T-helper 17 cell (primary cell): ENCODE measurements at places on chromosomes 1 and 21.

- no peak for DNase-seq
Measured at GRCh38 chr1:110727246-110727645, 52.5 kb upstream of the KCNA3 start.

- no peak for DNase-seq
Measured at GRCh38 chr1:233673261-233673946, 59.5 kb downstream of the KCNK1 start.

GRCh38 chr1:154739654-154740053, 130.4 kb downstream of the KCNN3 start:
- DNase-seq: no peak

DNA sequence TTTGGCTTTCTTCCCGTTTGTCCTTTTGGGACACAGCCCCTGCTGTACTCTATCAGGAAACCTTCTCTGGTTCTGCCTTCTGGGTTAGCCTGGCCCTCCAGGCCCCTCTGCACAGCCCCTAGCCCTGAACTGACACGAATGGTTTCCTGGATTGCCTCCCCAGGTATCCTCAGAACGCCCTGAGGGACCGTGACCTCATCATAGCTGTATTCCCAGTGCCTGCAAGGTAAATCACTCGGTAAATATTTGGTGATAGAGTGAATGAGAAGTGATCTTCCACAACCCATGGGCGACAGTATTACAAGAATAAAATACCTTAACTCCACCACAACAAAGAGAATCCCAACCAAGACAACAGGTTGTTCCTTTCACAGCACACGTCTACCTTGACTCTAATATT, 637.2 kb downstream of the SMYD3 start:
- no peak for DNase-seq

DNA sequence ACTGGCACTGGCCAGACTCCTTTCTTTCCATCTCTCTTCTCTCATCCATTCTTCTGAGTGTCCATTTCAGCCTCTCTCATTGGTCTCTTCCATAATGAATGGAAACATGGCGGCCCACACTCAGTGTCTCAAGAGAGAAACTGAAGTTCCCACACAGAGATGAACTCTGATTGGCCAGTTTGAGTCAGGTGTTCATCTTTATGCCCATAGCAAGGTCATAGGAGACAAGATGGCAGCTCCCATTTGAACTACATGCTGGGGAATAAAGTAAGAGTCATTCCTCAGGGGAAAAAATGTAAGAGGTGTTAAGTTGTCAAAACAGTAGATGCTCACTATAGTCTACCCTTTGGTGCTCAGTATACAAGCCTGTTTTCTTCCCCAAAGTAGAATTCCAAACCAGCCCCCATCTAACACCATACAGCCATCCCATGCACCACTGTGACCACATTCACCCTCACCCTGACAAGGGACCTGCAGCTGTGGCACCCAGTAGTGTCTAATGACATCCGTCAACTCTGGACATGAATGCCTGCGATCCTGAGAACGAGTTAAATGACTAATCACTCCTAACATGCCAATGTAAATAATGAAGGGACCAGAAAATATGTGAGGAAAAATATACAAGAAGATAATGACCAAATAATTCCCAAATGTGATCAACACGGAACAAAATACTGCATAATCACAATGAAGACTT, 12.4 kb downstream of the CDA start:
- DNase-seq: no peak

GRCh38 chr1:172530000-172530399, 3.0 kb upstream of the SUCO start:
- no peak for DNase-seq

DNA sequence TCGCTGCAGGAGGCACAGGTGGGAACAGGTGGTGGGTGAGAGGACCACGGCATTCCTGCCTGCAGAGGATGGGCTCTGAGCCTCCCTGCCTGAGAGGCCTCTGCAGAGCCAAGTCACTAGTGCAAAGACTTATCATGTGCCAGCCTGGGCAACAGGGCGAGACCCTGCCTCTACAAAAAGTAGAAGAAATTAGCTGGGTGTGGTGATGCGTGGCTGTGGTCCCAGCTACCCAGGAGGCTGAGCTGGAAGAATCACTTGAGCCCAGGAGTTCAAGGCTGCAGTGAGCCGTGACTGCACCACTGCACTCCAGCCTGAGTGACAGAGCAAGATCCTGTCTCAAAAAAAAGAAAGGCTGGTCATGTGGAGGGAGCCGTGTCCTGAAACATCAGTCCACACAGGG, 46.4 kb downstream of the PKNOX1 start:
- DNase-seq: no peak

DNA sequence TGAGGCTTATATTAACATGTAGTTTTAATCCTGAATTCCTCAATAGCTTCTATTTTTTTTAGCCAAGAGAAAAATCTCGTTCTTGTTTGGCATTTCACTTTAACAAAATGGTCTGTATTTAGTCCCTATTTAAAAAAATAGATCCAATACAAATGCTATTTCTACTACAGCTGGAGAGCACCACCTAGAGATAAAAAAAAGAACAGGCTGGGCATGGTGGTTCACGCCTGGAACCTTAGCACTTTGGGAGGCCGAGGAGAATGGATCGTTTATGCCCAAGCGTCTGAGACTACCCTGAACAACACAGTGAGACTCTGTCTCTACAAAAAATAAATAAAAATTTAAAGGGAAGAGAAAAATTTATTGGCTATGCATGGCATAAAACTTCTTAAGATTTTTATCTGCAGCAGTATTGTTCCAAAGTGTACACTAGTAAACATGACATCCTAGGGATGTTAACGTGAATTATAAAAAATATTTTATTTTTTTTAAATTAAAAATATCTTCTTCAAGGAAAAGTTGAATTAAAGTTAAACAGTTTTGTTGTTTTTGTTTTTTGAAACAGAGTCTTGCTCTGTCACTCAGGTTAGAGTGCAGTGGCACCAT, 4.4 kb downstream of the ST7L start:
- no peak for DNase-seq

DNA sequence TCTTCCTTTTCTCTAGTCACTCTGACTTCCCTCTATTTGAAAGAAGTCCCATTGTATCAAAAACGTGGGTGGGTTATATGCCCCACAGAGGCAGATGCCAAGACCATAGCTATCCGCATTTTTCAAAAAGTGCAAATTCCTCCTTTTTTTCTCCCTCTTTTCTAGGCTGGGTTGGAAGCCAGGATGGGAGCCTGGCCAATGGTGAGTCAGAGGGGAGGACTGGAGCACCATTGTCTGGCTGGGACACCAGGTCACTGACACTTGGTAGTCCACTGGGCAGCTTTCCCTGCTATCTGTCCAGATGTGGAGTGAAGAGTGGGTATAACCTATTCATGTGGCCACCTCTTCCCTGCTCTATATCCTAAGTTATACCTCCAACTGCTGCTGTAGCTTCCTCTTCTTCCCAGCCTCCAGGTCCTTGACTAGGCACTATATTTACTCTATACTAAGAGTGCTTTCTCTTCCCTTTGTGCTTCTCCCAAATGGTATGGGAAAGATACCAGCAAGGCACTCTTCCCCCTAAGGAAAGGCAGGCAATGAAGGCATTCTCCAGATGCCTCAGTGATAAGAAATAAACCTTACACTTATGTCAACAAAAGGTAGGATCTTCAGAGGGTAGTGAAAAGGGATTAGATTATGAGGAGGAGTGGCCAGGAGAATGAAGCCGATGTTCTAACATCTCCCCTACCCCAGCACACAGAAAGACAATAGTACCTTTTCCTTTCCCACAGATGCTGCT, 12.9 kb downstream of the PI4KB start:
- DNase-seq: no peak

GRCh38 chr1:51622455-51622913, 5.6 kb downstream of the OSBPL9 start:
- no peak for DNase-seq

DNA sequence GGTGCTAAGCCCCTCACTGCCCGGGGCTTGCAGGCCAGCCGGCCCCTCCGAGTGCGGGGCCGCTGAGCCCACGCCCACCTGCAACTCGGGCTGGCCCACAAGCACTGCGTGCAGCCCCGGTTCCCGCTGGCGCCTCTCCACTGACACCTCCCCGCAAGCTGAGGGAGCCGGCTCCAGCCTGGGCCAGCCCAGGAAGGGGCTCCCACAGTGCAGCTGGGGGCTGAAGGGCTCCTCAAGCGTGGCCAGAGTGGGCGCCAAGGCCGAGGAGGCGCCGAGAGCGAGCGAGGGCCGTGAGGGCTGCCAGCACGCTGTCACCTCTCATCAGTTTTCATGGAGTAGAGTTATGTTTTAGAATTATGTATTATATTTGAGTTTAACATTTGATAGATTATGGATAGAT, 176.5 kb upstream of the FAM78B start:
- no peak for DNase-seq

DNA sequence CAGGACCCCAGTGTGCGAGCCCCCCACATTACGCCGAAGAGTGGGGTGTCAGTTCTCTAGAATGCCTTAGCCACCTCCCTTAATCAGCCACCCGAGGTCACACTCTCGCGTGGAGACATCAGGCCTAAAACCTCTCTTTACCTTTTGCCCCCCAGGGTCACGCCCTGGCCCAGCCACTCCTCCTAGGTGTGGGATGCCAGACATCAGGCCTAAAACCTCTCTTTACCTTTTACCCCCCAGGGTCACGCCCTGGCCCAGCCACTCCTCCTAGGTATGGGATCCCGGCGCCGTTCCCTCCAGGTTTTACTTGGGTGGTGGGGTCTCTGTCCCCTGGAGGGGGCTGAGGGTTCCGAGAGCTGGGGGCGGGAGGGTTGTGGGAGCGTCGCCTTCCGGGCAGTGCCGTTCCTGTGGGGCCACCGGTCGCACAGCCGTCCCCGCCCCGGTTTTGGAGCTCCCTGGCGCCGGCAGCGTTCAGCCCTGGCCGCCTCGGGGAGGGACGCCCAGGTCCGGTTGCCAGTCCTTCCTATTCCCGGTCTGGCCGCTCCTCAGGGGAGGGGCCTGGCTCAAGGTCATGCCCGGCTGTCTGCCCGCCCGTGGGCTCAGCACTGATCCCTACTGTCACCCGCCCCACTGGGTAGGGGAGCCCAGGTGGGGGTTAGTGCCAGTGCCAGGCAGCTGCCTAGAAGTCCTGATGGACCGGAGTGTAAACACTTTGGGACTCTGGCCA, 882 bp downstream of the VPS13D start:
- no peak for DNase-seq

- no peak for DNase-seq
Measured at GRCh38 chr21:44758141-44758561, 43.5 kb downstream of the UBE2G2 start.

- DNase-seq: no peak
Measured at GRCh38 chr1:31588751-31589515, 12.6 kb downstream of the TINAGL1 start.

GRCh38 chr1:163870666-163871065, 548.9 kb downstream of the NUF2 start:
- DNase-seq: no peak

- no peak for DNase-seq
Measured at GRCh38 chr21:45588871-45589491, 46.7 kb upstream of the SLC19A1 start.

DNA sequence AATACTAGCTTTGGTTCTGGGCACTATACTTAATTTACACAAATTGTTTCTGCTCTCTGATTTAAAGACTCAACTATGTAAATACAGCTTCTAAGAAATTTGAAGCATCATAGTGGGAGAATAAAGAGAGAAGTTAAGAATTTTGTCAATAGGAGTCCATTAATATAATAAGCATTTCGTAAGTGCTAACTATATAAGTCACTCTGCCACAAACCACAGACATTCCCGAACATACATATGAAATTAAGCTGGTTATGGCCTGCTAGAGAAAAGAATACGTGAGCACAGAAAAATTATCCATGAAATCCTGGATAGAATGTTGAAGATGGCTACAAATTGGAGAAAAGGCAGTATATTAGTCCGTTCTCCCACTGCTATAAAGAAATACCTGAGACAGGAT, 526.2 kb downstream of the MRPL39 start:
- no peak for DNase-seq

GRCh38 chr1:82586473-82586872, 785.7 kb downstream of the ADGRL2 start:
- no peak for DNase-seq

- DNase-seq: no peak
Measured at GRCh38 chr21:16280686-16281091, 550.9 kb downstream of the USP25 start.

GRCh38 chr1:93738075-93738622, 56.5 kb upstream of the BCAR3 start:
- DNase-seq: no peak

- no peak for DNase-seq
Measured at GRCh38 chr1:228063251-228064191, 19.0 kb upstream of the ARF1 start.

DNA sequence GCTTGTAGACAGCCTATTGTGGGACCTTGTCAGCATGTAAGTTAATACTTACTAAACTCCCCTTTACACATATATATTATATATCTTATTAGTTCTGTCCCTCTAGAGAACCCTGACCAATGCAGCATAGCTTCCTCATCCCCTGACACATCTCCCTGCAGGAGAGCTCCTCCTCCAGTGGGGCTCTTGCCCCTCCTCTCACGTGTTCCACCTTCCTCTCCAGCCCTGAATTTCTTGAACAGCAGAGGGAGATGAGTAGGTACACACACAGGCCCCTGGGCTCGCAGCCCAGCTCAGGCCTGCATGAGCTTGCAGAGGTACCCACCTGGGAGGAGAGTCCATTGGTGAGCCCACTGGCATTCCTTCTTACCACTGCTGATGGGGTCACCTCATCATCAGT, 27.3 kb upstream of the GOLT1A start:
- no peak for DNase-seq

GRCh38 chr21:38945545-38946245, 140.0 kb downstream of the ETS2 start:
- no peak for DNase-seq

DNA sequence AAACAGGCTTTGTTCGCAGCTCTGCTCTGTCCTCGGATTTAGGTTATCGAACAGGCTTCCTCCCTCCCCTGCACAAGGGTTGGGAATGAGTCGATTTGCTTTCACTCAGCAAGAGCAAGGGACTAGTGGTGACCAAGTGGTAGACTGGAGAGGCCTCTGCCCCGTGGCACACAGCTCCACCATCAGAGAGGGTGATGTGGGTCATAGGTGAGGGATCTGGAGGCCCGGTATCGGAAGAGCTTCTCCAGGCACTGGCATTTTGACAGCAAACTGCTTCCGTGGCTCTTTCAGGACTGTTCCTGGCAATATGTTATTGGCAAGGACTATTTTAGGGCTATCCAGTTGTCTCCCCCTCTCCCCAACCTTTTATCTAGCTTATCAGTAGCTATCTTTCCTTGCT, 3.1 kb upstream of the ELF3 start:
- DNase-seq: no peak
